ENCODE measurements at places on chromosomes 7 and 10.

DNA sequence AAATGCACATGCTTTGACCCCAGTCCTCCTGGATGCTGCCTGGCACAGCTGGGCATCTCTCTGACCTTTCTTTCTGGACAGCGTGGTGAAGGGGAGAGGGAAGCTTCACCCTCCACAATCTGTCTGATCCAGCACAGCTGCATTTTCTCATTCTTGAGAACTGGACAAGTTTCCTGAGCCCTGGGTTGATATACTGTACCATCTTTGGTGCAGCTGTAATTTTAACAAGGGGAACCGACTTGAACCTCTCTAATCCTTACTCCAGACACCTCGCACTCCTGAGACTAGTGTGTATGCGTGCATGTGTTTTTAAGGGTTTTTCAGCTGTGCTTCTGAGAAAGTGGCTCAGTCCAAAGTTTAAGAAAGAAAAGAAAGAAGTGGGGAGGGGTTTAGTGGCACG, 655.7 kb downstream of the INHBA start:
- DNase-seq: no peak

DNA sequence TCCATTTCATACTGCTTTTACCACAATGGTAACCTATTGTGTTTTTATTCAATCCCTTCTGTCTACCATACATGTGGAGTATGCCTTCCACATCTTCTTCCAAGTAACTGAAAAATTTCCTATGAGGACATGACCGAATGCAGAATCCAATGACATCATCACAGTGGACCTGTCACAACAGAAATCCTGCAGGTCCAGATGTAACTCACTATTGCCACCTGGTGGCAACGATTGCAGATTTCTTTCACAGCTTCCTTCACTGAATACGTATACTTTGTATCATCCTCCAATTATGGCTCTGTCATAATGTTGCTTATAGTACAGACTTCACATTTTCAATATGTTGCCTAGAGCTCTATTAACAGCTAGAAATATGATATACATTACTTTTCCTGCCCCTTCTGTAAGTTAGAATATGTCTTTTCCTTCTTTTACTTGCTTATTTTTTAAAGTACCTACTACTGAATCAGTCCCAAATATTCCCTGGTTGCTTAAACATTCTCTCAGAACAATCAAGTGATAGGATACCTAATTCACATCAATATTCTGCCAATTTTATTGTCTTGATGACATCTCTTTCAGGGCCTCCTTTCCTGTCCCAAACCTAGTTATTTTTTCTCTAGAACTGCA, 45.4 kb downstream of the SLC13A1 start:
- peak; percentile 70 for DNase-seq

- DNase-seq: no peak
Observed at GRCh38 chr10:132943791-132944404, 1.5 kb upstream of the CFAP46 start.

- no peak for DNase-seq
Observed at GRCh38 chr10:86655596-86655995, 1.2 kb downstream of the OPN4 start.

DNA sequence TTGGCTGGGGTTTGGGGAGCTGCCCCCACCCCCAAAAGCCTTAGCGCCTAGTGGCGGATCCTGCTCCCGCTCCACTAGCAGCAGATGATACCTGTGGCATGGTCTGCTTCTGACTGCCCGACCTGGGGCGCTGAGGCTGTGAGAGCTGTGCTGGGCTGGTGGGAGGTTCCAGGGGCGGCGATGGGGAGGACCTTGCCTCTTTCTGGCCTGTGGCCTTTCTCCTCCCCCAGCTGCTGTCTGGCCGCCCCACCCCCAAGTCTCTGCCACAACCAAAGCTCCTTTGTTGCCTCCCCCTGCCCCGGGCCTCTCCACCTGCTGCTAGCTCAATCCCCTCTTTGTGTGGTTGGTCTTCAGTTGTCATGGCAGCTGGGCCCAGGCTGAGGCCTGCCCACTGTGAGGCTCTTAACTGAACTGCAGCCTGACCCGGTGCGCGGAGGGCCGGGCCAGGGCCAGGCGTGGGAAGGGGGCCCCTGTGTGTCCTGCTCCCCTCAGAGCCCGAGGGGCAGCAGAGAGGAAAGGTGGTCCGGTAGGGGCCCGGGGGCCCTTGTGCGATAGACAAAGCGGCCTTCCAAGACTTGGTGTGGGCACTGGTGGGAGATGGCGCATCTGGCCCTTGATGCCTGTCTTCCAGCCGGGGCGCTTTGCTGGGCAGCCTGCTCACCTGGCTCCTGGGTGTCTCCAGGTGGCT, 4.7 kb downstream of the ZNF775 start:
- DNase-seq: peak; percentile 98

DNA sequence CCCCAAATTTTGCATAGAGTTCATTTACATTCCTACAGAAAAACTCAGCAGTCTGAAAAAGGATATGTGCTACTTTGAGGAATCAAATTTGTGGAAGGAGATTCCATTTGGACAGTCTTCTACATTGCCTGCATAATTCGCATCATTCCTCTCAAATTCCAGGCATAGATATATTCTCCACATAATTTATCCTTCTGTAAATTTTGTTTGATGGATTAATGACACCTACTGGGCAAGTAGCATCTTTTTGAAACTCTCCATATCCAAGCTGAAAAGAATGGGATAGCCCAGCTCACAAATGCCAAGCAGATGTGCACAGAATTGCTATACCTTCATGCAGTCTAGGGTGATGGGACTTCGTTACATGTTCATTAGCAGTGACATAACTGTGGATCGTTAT, 515.3 kb downstream of the AUTS2 start:
- DNase-seq: no peak

DNA sequence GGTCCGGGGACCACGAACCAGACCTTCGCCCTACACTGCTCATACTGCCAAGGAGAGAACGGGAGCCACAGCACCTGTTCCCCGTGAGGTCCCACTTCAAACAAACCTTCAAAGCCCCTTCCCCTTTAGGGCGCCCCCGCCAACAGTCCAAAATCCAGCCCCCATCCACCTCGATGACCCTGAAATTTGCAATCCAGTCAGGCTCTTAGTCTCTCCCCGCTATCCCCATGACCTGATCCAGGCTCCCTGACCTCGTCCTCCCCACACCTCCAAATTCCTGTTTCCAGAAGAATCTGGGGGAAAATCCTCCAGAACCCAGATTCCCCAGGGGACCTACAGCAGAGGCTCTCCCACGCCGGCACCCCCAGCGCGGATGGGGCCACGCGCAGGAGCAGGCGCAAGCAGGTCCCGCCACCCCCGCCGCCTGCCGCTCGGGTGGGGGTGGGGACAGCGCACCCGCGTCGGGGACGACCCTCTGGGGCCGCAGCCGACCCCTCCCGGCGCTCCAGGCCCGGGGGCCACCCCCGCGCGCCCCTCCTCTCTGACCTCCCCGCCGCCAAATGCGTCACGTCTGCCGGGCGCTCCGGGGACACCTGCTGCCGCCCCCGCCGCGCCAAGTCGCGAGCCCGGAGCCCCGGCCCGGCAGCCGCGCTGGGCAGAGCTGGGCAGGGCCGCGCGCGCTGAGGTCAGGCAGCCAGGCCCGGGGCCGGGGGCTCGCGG, 753 bp downstream of the CAMK2B start:
- no peak for DNase-seq

- DNase-seq: no peak
Observed at GRCh38 chr10:121092720-121093095, 241.5 kb downstream of the WDR11 start.

GRCh38 chr7:40996233-40996677, 706.6 kb downstream of the INHBA start:
- no peak for DNase-seq
